ENCODE measurements at places on chromosomes 2 and 18.
A peak's percentile ranks its signal among the peaks of the same experiment; 100 is the strongest.

DNA sequence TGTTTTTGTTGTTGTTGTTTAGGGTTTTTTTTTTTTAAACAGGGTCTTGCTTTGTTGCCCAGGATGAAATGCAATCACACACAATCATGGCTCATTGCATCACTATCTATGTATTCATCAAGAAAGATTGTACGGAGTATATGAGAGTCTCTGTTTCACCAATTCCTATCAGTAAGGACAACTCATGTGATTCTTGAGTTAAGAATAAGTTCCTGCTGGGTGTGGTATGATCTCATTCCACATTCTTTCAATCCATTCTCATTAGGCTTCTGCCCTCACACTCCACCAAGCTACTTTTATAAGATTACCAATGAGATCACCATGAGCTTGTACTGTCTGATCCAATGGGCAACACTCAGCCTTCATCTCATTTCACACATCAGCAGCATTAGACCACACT, 9.1 kb upstream of the AP1S3 start:
- peak; percentile 85 for DNase-seq

DNA sequence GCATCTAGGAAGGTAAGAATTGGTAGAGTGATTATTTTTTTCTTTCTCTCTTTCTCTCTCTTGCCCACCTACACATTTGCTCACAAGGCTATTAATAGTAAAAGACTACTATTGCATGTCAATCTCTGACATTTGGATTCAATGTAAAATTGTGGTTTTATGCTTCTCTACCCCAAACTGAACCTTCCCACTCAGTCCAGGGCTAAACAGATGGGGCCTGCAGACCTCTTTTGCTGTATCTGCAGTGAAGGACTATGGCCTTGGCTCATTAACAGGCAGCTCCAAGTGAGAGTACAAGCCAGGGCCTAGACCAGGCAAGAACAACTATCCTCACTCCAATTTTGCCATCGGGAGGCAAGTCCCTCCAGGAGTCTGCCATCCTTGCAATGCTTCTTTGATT, 68.3 kb upstream of the ARL4C start:
- DNase-seq: no peak

GRCh38 chr2:96927405-96928171, 57.7 kb upstream of the SEMA4C start:
- DNase-seq: peak; percentile 73

DNA sequence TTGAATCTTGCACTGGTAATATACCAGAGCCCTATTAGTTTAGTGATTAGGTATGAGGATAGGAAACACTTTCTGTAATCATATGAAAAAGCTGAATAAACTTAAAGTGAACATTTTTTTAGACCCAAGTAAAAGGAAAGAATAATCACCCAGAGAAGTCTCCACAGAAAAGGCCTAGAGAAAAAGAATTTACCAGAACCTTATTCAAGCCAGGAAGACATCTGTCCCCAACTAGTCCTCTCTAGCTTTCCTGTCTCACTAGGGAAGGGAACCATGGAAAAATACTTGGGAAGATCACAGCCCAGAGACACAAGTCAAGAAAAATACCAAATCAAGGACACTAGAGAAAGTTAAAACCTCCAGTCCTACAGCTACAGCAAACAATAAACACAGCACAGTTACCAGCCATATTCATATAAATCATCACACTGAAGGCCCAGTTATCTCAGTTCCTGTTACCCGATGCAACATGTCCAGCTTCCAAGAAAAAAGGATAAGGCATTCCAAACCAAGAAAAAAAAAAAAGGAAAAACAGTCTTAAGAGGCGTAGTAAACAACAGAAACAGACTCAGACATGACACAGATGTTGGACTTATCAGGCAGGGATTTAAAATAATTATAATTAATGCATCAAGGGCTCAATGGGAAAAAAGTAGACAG, 461.5 kb downstream of the IRS1 start:
- no peak for DNase-seq

- no peak for DNase-seq
Observed at GRCh38 chr2:60520917-60521539, 32.4 kb downstream of the BCL11A start.

DNA sequence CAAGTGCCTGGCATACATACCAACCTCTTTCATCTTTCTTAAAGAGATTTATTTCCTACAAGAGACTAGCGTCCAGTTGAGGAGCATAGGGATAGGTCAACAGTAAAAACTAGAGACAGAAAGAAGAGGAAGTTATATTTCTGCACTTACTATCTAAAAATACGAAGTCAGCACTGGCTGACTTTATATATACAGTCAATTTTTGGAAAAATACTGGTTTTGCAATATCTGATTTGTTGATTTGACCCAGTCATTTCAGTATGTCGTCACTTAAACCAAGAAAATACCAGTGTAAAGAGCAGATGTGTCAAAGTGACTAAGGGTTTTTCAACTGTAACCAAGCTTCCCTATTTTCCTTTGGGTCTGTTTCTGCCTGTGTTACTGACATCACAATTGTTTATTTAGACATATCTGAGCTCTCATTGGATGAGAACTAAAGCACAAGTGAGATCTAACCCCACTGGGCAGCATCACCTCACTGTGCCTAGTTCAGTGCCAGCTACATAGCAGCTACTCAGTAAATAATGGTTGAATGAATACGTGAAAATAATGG, 23.0 kb downstream of the CYTIP start:
- DNase-seq: no peak
